ENCODE measurements at places on chromosomes 13 and 19.

- DNase-seq, result no peak
Measured at GRCh38 chr13:60757501-60758215, 360.6 kb downstream of the TDRD3 start.

DNA sequence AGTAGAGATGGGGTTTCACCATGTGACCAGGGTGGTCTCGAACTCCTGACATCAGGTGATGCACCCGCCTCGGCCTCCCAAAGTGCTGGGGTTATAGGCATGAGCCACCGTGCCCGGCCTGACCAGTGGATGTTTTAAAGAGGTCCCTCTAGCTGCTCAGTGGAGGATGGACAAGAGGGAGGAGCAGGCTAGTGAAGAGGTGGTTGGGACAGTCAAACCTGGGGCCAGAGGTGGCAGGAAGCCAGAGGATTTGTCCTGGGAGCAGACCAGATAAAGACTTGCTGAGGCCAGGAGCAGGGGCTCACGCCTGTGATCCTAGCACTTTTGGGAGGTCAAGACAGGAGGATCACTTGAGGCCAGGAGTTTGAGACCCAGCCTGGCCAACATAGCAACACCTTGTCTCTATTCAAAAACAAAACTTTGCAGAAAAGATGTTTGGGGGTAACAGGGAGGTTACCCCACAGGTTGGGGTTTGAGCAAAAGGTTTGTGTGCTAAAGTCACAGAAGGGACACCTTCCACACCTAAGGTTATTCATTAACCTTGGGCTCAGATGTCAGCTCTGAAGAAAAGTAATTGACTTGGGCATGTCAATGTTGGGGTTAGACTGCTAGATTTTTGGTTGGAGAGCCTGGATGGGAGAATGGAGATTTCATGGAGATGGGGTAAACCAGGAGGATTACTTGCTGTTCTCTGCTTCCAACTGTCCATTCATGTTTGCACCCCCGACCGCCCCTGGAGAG is 9.0 kb downstream of the BCAM start:
- no peak for DNase-seq

- DNase-seq, result no peak
Measured at GRCh38 chr19:44602081-44602480, 11.3 kb upstream of the IGSF23 start.

GRCh38 chr13:20401531-20401930 is 124.1 kb downstream of the CRYL1 start:
- DNase-seq, result no peak

Measured in CD4-positive, alpha-beta T cell treated with Interleukin-6 at 100 ng/mL for 8 hours (primary cell).